ENCODE measurements at places on chromosomes 6 and 20.

DNA sequence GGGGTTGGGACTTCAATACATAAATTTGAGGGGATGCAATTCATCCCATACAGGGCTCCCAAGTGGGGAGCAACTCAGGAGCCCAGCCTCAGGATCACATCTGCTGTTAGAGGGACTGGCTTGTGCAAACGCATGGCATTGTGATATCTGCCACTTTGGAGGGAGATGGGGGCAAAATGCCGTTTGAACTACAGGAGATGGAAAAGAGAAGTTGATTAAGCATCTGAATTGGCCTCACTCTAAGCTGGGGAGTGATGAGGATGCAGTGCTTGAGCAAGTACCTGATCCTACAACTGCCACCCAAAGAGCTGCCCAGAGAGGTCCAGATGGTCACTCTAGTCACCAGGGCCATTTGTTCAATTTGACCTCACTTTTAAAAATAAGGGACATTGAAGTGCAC is 2.0 kb downstream of the LY86 start:
- DNase-seq: no peak

- DNase-seq: no peak
Measured at GRCh38 chr6:43269273-43270007, 26.2 kb downstream of the TTBK1 start.

DNA sequence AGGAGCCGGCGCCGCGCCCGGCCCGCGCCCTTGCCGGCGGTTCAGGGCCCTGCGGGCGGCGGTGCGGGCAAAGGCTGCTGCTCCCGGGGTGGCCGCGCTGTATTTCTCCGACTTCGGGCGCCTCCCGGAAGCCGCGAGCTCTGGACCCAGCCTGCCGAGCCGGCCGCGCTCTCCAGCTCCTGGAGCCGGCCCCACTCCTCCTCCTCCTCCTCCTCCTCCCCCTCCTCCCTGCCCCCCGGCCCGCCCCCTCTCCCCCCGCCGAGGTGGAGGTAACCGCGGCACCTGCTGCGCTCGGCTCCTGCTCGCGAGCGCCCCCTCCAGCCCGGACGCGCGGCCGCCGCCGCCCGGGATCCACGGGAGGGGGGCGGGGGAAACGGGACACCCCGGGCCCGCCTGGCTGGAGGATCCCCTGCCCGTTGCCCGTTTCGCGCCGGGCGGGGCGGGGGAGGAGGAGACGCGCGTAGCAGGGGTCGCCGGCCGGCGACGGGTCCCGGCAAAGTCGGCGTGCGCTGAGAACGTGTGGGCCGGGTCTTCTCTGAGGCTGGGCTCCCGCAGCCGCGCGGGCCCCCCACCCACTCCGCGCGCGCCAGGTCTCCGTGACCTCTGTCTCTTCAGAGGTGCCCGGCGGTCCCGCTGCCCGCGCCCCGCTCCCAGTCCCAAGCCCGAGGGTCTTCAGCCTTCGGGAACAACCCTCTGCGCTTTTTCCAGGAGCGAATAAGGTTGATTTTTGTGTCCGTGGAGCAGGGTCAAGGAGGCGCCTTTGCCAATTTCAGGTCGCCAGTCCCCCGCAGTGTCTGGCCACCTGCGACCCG is at the start of gene SLC22A23:
SLC22A23 (minus strand) TSS at position 153 of the 812 bp plus-strand sequence. CDS start 491 bp downstream, outside the sequence.
- DNase-seq: no peak

DNA sequence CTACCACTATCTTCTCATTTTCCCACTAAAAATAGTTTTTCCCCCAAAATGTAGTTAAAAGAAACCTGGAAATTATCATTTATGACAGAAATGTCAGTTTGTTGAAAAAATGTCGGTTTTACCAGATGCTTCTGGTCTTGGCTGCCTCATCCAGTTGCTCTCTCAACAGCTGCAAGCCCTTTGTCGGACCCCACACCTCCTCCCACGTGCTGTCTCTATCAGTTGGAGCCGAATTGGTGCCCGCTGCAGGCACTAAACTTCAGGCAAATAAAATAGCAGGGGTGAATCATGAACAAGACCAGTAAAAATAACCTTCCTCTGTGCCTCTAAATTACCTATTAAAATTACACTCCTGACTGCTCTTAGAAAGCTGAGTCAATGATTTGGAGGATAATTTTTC is 129.5 kb upstream of the CEP162 start:
- no peak for DNase-seq

DNA sequence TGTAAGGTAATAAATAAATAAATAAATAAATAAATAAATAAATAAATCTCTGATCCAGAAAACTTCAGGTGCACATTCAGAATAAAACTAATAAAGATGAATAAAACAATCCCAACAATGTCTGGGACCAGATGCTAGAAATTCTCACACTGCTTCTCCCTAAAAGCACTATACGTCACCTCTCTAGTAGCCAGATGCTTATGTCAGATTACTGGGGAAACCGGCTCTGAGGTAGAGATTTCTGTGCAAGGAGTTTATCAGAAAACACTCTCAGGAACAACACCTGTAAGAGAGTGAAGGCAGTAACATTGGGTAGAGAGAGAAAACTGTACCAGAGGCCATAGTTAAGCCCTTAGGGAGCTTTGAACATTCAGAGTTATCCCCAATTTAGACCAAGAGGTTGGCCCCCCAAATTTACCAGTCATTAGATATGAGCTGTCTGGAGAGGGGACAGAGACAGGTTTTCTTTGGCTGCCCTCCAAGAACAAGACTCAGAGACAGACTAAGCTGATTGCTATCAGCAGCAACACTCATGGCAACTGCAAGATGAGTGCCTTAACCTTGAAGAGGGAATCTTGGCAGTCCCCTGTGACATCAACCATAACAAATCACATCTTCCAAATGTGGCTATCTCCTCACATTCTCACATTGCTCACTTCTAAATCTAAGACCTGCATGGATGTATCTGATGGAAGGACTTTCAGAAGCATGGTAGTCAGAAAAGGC is 151.2 kb upstream of the BMP5 start:
- no peak for DNase-seq

- DNase-seq: no peak
Measured at GRCh38 chr20:62708591-62709536, at the start of gene NTSR1. NTSR1 (plus strand) TSS chr20:62708836; CDS start chr20:62709208, 372 bp downstream.

DNA sequence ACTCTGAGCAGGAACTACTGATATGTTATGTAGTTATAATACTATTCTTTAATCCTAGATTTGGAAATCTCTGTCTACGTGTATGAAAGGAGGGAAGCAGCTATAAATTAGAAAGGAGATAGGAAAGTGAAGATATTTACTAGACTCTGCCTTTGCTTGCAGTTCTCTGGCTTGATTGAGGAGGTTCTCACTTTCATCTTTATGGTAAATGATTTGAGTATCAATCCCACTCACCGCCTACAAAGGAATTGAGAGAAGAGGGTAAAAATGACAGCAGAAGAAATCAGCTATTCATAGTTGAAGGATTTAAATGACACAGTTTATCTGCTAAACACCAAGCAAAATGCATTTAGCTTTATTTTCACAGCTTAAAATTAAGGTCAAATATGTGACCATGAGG is 67.3 kb downstream of the FAM229B start:
- no peak for DNase-seq

DNA sequence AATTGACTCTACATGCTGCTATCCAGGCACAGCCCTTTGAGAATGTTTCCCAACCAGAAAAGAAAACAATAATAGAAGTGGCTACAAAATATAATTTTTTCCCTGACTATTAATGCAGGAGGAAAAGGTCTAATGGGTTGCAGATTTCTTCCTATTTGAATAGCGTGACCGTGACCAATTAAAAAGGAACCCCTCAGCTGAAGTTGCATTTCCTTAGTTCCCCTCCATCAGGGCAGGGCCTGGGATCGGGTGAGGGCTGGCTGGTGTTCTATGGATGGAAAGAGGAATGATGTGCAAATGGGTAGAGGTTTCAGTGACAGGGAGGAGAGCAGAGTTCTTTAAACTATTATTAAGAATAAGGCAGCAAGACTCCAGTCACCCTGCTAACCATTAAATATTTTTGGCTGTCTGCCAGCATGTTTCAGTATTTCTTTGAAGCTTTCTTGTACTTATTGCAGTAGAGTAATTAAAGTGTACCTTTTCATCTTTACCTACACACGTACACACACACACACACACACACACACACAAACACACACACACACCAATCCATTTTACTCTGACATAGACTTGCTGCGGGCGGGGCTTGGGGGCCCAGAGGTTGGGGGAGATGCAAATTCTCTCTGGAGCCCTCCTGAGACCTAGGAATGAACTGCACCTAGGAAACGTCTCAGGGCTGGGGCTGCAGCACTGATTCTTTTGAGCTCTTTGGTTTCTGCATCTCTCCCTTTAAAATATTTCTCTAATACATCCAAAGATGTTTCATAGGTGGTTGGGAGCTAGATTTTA is 154.8 kb upstream of the SLC35B3 start:
- DNase-seq: no peak

- no peak for DNase-seq
Measured at GRCh38 chr6:154950979-154951344, 44.2 kb upstream of the TIAM2 start.

- DNase-seq: peak; percentile 50
Measured at GRCh38 chr6:13395272-13396237, 67.2 kb upstream of the TBC1D7 start.

GRCh38 chr20:63359164-63359934 is 1.8 kb downstream of the CHRNA4 start:
- DNase-seq: no peak

GRCh38 chr20:24378661-24379483 is 90.6 kb upstream of the SYNDIG1 start:
- DNase-seq: no peak

GRCh38 chr6:84251891-84252539 is 24.6 kb upstream of the CEP162 start:
- DNase-seq: no peak

DNA sequence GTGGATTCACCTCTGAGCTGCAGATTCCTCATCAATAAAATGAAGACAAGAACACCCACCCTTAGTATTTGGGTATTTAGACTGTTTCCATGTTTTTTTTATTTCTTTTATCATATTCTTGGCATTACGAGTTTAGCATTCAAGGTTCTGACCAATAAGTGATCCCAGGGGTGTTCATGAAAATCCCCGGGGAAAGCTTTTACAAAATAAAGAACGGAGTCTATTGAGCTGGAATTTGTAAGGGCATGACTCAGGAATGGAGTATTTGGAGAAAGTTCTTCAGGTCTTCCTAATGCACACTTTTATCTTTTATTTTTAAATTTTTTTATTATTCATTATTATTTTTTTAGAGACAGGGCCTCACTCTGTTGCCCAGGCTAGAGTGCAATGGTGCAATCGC is 19.4 kb upstream of the TOX2 start:
- no peak for DNase-seq

- DNase-seq: peak; percentile 71
Measured at GRCh38 chr20:32277361-32278198, at the start of gene KIF3B. KIF3B (plus strand) TSS chr20:32277651; CDS start chr20:32309778, 32,127 bp downstream.

- DNase-seq: peak; percentile 22
Measured at GRCh38 chr6:83057705-83058321, 7.8 kb downstream of the UBE3D start.

GRCh38 chr20:18577942-18578341 is 9.9 kb upstream of the DTD1 start:
- no peak for DNase-seq

- no peak for DNase-seq
Measured at GRCh38 chr6:130259557-130259956, 36.8 kb upstream of the SAMD3 start.

GRCh38 chr6:74610352-74610751 is 595.5 kb downstream of the COL12A1 start:
- no peak for DNase-seq

- no peak for DNase-seq
Measured at GRCh38 chr20:49276961-49277785, 684 bp downstream of the ZNFX1 start.
